ENCODE measurements at places on chromosomes 4 and X.
A peak's percentile ranks its signal among the peaks of the same experiment; 100 is the strongest.

GRCh38 chr4:7784131-7784870, 155.4 kb downstream of the AFAP1 start:
- no peak for DNase-seq

GRCh38 chr4:602559-602942, 22.8 kb upstream of the PDE6B start:
- DNase-seq = no peak

- no peak for DNase-seq
Measured at GRCh38 chrX:53047228-53047627, 1.4 kb upstream of the GPR173 start.

- DNase-seq = no peak
Measured at GRCh38 chr4:84673475-84674240, 90.7 kb downstream of the CDS1 start.

GRCh38 chr4:180530787-180531186, 1712.4 kb upstream of the TENM3 start:
- DNase-seq = no peak

DNA sequence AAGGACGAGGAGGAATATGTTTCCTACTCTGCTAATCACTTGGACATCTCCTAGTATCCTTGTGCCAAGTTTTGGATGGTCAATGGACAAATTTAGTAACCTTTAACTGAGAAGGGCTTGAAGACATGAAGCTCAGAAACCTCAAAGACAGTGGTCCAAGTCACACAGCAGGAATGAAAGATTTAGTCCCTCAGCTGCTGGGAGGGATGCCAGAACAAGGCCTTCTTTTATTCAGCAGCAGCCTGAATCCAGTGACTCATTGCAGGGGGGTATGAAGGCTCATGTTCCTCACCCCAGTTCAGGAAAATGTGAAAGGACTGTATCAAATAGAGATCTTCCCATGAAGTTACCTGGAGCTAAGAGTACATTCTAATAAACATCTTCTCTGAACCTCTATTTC, 214.9 kb upstream of the UGT8 start:
- no peak for DNase-seq

- no peak for DNase-seq
Measured at GRCh38 chrX:39631276-39632229, 466.2 kb downstream of the BCOR start.

DNA sequence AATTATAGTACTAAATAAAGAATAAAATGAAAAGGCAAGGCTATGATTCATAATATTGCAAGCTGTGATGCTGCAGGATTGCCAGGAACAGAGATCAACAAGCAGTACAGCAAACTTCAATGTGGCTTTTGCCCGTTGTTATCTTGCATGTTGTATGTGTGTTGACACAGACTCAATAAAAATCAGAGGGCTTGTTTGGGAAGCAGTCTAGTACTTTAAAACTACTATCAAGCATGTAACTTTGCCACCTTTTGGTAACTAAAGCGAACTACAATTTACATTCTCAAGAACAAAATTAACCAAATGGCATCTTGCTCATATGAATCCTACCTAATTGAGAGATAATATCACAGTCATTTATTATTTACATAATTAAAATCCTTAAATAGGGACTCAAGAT, 79.8 kb upstream of the GPM6A start:
- DNase-seq = no peak

- no peak for DNase-seq
Measured at GRCh38 chr4:105815701-105816100, 79.6 kb upstream of the NPNT start.

DNA sequence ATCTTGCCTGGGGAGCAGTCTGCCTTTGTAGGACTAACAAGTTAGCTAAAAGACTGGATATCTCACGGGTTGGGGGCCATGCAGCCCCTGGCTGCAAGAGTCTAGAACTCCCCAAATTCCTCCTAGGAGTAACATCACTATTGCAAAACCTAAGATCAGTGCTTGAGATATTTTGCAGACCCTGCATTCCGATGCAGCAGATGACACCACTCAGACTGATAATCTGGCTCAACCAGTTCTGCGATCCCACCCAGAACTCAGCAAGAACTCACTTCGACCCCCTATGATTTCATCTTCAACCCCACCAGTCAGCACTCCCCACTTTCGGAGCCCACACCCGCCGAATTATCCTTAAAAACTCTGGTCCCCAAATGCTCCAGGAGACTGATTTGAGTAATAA, 834.0 kb downstream of the C4orf33 start:
- DNase-seq = no peak

GRCh38 chr4:144288011-144288903, 147.7 kb upstream of the GYPA start:
- DNase-seq = no peak

GRCh38 chrX:109728173-109728535, 4.9 kb downstream of the ACSL4 start:
- no peak for DNase-seq

DNA sequence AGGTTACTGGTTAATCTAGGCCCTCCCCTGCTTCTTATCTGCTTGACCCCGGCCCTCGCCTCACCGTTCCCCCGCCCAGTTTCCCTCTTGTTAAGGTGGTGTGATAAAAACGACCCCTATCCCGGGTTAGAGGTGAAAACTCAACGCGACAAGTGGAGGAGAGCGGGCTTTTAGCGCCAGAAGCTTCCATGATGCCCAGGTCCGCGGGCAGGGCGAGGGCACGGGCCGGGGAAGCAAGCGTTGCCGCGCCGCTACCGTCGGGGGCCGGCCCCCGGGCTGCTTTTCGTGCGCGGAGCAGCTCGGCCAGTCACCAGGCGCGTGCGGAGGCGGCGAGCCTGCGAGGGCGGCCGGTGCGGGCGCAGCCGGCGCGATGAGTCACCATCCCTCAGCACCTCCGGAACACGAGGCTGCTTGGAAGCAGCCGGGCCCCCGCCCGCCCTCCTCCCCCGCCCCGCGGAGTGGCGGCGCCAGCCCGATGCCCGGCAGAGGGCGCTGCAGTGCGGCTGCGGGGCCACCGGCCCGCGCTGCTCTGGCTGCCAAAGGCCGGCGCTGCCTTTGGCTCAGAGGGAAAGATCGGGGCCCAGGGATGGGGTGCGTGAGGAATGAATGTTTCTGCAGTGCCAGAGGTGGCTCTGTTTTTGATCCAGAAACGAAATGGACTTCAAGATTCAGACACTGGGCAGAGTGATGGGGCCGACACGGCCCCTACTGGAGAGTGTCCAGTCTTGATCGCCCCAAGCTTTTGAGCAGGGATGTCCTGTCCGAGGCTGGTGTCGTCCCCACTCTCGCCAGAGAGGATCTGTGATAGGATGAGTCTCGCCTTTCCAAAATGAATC, 107.8 kb downstream of the NHSL2 start:
- peak; percentile 67 for DNase-seq

GRCh38 chr4:54001668-54002365, 62.6 kb downstream of the CHIC2 start:
- DNase-seq = no peak

DNA sequence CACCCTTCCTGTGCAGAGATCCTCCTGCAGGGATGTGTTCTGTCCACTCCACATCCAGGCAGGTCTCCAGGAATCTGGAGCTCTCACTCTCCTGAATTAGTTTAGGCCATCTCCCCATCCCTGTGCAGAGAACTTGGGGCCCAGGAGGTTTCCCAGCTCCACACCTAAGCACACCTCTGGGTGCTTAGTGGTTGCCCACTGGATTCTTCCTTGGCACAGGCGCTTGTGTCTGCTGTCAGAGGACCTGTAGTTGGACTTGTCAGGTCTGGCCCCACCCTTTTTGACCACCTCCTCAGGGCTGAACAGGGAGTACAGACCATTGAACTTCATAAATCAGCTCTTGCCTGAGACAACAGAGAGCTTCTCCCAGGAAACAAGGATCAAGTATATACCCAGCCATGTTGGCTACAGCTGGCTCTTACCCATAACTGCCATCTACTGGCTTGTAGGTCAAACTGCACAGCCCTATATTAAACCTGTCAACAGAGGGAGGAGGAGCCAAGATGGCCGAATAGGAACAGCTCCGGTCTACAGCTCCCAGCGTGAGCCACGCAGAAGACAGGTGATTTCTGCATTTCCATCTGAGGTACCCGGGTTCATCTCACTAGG, 275.5 kb downstream of the PPARGC1A start:
- no peak for DNase-seq

DNA sequence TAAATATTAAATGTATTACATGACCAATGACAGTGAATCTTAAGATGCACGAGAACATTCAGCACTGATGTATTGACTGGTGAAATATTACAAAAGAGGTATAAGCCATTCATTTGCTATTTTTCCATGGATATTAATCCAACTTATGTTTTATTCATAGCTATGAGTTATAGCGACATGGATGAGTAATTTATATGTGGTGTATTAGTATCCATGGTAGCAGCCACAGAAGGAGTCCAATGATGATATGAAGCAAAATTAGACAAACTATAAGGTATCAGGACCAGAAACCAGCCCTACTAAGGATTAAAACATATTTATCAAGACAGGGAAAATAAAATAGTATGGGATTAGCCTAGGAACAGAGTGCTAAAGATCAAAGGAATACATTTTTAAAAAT, 50.7 kb downstream of the THAP9 start:
- no peak for DNase-seq

GRCh38 chr4:87865288-87865687, 32.5 kb downstream of the MEPE start:
- DNase-seq = no peak
